ENCODE measurements at places on chromosomes 4 and X.

DNA sequence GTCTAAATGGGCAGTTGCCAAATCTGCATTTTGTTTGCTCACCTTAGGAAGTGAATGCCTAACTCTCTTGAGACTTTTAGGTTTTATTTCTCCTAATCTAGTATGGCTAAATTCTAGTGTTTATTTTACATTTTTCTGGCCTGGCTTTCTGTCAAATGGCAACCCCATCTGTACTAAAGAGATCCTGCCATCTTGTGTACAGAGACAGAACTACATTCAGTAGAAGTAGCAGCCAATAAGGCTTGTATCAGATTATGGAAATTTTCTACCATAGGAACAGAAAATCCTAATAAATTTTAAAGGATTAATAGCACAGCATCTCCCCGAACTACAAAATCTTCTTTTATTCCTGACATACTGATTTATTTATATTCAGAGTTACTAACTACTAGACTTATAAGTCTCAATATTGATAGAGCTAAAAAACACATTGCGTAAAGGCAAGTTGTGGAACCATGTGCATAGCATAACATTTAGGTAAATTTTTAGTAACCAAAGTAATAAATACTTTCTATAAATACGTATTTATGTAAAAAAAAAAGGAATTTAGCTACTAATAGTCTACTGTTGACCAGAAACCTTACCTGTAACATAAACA lies 45.5 kb downstream of the TMEM144 start:
- peak; percentile 16 for DNase-seq

GRCh38 chrX:150546711-150547153 lies 21.7 kb upstream of the MTM1 start:
- DNase-seq = peak; percentile 22

GRCh38 chrX:104430072-104430741 lies 135.8 kb upstream of the IL1RAPL2 start:
- no peak for DNase-seq

DNA sequence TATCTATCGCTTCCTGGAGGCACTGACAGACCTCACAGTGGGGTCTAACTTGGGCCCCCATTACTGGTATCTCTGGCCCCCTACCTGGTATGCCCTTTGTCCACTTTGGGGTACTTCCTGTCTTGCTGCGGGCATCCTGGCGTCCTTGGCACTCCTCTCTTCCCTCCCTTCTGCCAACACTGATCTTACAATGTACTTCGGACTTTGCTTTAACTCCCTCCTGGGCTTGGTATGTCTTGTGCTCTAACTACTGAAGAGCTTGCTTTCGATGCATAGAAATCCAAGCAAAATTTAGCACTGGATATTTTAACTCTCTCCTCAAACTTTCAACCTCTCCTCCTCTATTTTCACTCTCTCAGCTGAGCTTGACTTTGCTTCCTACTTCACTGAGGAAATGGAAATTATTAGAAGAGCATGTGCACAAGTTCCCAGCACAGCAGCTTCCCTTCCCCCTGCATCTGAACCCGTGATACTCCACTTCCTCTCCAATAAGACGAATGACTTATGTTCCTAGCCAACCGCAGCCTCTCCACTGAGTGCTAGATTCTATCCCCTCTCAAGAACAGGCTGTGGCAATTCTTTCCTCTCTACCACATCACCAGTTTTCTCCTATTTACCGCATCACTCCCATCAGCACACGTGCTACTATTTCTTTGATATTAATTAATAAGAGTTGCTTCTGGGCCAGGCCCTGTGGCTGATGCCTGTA lies 52.9 kb downstream of the SUPT20HL2 start:
- peak; percentile 56 for DNase-seq

DNA sequence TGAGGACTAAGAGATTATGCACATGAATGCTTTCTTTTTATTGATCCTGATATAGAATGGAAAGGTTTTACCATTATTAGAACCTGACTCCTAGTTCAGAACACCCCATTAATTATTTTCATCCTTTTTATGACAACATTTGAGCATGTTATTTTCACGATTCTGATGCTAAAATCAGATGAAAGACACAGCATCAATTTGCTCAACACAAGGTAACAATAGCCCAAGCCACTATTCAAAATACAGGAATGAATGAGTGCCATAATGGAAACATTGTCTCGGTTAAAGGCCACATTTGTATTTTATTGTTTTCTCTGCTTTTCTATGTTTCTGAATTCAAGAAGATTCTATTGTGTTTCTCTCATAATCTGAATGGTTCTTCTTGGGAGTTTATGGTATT lies 126.3 kb upstream of the POF1B start:
- DNase-seq = no peak

DNA sequence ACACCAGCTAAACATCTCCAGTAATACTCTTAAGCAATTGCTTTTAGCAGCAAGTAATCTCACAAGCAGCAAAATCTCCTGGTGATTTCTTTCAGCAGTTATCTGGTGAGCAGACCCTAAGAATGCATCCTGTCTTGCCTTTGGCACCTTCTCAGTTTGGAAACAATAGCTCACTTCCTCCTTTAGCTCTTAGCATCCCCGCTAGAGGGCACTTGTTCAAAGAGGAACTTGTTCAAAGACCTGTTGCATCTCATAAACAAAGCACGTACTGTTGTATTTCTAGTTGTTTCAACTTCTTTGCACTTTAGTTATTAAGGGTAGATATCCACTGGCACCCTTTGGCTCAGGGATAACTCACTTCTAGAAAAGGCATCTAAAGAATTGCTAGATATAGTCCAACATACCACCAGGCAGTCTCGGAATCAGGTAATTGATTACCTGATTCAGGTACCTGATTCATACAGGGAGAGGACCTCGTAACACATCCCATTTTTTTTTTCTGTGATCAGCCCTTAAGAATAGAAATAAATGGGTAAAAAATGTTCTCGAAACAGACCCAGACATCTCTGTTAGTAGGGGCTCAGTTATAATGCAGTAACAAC lies 81.9 kb upstream of the QRFPR start:
- DNase-seq = peak; percentile 31

DNA sequence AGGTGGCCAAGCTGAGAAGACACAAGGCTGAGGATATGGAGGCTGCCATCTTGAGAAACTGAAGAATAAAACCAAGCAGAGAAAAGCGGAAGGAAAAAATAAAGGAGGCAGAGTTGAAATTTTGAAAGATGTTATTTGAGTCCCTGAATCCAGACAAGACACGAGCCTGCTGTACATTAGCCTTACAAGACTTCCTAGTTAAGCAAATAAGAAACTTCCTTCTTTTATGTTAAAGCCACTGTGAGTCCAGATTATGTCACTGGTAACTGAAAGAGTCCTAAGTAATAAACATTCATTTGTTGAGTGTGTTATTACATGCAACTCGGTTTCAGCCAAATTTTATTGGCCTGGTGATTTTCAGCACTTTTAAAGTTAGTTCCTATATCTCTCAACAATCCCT lies 30.4 kb downstream of the DRD5 start:
- DNase-seq = no peak

GRCh38 chrX:12825801-12826200 lies 34.6 kb downstream of the PRPS2 start:
- no peak for DNase-seq

GRCh38 chr4:170888660-170889059 lies 798.9 kb upstream of the AADAT start:
- DNase-seq = no peak

GRCh38 chr4:148497258-148497657 lies 55.0 kb upstream of the NR3C2 start:
- no peak for DNase-seq

DNA sequence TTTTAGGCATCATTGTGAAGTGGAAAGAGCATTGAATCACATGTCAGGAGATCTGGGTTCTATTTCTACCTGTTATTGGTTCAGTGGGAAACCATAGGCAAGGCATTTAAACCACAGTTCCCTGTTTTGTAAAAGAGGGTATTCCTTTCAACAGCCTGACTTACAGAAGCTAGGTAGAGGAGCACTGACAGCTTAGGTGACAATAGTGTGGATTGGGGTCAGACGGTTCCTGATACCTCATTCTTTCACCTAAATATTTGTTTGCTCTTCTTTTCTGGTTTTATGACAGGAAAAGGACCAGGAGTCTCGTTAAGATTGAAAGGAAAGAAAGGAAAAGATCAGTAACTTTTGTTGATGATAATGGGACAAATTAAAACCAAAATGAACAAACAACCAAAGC lies 15.9 kb upstream of the PDLIM5 start:
- no peak for DNase-seq

DNA sequence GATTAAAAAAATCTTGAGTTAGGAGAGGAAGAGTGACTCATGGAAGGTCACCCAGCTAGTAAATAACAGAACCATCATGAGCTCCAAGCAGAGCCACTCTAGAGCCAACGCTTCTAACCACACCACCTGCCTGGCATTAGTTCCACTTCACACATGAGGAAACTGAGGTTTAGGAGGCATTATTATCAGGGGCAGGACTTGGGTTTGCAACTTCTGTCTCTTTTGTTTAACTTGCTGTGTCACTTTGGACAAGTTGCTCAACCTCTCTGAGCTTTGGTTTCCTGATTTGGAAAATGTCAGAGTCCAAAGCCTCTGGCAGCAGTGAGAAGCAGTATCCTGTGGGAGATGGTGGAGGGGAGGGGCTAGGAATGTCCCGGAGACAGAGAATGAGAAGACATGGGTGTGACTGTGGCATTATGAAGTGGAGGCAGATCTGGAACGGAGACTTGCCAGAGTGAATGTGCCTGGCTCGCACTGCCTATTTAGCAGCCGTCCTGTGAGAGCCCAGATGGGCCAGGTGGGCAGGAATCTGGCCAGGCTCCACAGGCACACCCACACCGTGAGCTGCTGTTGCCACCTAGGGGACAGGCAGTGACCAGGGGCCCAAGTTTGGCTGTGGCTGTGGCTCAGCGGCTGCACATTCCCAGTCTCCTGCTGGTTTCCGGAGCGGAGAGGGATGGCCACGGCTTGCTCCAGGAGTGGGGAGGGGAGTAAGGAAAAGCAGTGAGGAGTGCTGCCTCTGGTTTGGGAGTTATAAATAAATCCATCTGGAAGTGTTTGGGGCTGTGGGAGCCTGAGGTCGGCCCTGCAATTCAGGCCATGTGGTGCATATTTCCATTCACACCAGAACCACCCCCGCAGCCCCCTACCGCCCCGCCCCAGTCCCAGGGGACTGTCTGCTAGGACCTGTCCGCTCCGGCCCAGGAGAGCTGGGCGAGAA lies 93.4 kb downstream of the NHSL2 start:
- no peak for DNase-seq

DNA sequence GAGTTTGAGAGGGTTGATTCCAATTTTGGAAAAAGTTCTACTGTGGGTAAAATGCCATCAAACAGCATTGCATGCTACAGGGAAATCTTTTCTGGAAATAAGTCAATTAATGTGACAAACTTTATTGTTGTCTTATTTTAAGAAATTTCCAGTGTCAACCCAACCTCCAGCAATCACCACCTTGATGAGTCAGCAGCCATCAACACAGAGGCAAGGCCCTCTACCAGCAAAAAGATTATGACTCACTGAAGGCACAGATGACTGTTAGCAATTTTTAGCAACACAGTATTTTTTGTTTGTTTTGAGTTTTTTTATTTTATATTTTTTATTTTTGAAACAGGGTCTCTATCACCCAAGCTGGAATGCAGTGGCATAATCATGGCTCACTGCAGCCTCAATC lies 165.4 kb upstream of the C1QTNF7 start:
- DNase-seq = no peak

DNA sequence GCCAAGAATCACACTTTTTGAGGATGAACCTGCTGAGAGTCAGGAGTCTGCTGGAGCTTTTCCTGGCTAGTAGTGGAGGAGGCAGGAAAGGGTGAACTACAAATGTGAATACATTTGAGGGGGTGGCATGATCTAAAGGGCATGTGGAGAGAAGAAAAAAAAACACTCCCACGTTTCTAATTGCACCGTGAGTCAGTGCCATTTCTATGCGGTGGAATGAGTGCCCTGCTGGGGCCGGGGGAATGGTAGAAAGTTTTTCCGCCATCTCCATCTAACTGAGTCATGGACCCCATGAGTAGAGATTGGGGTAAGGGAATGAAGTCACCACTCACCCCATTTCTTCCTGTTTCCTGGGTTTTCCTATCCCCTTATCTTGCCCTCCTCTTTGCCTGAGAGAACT lies 19.8 kb downstream of the BEX3 start:
- no peak for DNase-seq

DNA sequence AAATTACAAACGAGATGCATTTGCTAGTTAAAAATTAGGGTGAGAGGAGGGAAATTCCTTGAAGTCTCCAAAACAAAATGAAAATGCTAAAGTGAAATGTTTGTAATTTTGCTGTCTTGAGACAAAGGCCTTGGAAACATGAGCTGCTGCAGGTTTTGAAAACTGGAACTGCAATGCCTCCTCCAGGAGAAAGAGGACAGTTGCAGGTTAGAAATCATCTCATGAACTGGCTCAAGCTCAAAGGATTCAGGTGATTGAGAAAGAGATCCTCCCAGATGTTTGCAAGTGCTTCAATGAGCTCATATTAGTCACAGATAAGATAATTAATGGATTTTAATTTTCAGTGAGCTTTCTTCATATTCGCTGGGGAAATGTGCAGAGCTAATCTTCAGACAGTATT lies 32.4 kb downstream of the SMPX start:
- peak; percentile 13 for DNase-seq

DNA sequence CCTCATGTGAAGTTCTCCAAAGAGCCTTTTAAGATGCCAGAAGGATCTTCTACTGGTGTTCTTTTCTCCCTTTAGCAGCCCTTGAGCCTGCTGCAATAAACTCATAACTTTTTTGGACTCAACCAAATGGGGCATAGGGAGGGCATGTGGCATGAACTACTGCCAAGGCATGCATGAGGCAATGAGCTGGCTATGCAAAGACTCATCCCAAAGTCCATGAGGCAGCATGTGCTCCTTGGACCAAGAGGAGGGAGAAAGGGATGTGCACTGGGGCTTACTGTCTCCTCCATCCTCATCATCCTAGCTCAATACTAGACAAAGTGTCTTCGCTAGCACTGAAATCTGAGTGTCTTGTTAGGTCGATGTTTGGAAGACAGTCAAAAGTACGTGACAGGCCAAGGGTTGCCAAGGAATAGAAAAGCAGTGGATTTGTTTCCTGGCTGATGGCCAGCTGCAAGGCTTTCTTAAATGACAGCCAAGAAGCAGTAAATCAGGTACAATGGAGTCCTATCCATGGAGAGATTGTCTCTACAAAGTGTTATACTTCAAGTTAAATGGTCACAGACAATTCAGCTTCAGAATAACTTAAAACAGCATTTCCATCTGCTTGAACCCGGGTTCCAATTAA lies 44.5 kb upstream of the ATXN3L start:
- no peak for DNase-seq

GRCh38 chrX:18692541-18692940 lies 14.9 kb upstream of the PPEF1 start:
- DNase-seq = no peak
